Hematopoietic multipotent progenitor cell treated with erythropoietin and hydrocortisone succinate and interleukin-3 and kit ligand, for 4 days (in vitro differentiated cells): ENCODE measurements at places on chromosomes 3 and 15.

GRCh38 chr15:45641374-45641781 lies 6.5 kb downstream of the SQOR start:
- DNase-seq = peak; percentile 22

- DNase-seq = peak; percentile 96
Observed at GRCh38 chr15:75758071-75758872, 45.6 kb upstream of the CSPG4 start.

DNA sequence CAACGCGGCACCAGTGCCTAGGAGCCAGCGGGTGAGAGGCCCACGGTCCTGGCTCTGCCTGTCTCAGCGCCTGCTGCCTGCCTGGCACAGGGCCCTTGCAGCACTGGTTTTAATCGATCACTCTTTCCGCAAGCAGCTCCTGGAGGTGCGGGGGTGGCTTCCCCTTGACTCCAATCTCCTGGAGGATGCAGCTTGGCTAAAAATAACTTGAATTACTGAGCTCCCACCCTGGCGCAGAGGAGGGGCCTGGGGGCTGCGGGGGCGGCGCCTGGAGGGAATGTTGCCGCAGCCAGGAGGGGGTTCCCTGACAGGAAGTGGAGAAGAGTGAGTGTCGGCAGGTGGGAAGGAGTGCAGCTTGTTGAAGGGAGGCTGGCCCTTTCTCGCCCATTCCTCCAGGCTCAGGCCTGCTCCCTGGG lies 9.9 kb upstream of the RPL29 start:
- no peak for DNase-seq

DNA sequence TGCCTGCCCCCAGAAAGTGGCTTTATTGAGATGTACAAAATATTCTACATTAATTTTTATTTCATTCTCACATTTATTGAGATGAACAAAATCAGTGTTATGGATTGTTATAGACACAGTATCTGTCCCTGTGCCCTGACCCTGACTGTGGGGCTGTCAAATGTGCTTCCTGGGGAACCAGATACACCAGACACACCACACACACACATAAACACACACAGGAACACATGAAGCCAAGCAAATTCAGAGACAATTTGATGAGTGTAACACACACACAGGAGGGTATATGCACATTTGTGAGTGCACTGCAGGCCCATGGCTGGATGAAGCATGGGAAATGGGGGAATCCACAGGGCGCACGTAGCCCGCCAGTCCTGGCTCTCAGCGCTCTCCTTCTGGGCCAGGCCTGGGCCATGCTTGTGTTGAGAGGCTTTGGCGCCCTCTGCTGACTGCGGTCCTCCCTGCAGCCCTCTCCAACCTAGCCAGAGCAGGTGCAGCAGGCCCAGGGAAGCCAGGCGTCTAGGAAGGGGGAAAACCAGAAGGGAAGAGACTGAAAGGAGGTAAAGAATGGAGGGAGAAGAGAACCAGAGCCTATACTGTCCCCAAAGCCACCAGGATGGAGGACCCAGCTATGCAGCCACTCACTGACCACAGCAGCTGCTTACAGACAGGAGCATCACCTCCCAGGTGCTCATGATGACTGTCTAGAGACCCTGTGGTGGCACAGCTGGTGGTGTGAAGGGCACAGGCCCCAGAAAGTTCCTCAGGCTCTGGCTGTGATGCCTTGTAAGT lies 18.0 kb upstream of the LOXL1 start:
- DNase-seq = peak; percentile 87

- DNase-seq = no peak
Observed at GRCh38 chr3:65925254-65925954, 113.3 kb downstream of the MAGI1 start.

DNA sequence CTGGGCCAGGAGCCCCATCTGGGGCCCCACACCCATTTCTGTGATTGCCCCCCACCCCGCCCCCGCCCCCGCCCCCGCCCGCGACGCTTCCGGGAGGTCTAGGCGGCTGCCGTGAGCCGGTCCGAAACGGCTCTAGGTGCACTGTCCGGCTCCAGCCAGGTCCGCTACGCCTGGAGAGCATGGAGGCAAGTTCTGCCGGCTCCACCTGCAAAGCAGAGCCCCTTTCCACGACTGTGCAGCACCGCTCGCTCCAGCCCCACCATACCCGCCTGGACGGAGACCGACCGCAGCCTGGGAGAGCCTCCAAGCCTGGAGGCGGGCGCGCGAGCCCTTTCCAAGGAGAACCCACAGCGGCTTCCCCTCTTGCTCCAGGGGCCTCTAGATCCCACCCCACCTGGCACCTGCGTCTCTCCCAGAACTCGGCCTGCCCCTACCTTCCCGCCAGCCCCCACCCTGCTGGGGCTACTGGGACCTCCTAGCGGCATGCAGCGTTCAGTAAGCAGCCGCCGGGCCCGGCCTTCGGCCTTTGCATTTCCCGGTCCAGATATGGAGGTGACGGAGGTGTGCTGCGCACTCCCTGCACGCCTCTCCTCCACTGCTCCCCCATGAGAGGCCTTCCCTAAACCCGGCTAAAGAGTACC lies 66.2 kb downstream of the KLF13 start:
- DNase-seq = peak; percentile 38
